HS-5 (cell line): ENCODE measurements at places on chromosomes 7 and 10.

- no peak for DNase-seq
These were observed 24.1 kb downstream of the GRIFIN start for GRCh38 chr7:2452074-2452507.

DNA sequence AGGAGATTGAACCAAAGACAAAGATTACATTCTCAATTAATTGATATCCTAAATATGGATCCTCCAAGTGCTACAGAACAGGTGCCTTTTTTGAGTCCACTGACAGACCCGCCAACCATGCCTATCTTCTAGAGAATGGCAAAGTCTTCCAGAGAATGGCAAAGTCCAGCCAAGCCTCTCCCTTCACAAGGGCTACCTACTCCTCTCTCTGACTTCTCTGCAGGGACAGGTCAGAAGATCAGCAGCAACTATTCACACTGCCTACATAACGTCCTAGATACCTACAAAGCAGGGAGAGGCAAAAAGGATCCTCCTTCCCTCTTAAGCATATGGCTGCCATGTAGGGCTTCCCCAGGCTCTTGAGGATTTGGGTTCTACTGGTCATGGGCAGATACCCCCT lies 12.4 kb downstream of the UBE2H start:
- DNase-seq = no peak

GRCh38 chr7:104923010-104923421 lies 91.0 kb upstream of the KMT2E start:
- peak; percentile 60 for DNase-seq

- no peak for DNase-seq
These were observed 69.5 kb downstream of the GBF1 start for GRCh38 chr10:102314801-102315200.

DNA sequence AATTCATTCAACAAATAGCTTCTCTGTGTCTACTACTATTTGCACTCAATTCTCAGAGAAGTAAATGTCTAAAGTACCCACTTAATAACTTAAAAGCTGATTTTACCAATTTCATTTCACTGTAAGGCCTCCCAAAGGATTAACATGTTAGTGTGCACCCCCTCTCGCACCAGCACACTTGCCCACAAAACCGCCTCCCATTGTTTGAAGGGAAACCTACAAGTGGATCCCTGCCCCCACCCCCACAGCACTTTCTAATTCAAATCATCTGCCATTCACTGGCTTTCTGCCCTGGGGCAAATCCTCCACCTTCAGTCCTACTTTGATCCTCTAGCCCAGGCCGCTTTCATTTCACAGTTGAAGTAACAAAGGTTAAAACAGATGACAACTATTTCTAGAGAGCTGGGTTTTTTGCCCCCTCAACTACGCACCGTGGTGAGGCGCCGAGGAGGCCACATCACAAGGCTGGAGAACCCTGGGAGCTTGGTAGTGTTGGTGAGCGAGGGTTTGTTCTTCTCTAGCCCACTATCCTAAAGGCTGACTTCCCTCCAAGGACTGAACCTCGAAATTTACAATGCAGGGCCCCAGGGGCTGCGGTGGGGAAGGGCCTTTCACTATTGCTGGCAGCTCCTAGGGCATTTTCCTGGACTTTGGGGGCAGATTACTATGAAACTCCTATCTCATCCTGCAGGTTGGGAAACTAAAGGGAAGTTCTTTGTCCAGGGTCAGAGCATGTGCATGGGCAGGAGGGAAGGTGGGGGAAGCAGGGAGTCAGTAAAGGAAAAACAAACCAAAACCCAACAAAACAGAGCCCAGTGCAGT lies 517.4 kb upstream of the ZMIZ1 start:
- no peak for DNase-seq

GRCh38 chr7:104929921-104930320 lies 84.1 kb upstream of the KMT2E start:
- DNase-seq = no peak

- no peak for DNase-seq
These were observed 19.9 kb upstream of the ATOH7 start for GRCh38 chr10:68251625-68252495.

- DNase-seq = no peak
These were observed 157.9 kb downstream of the ARID5B start for GRCh38 chr10:62059217-62059920.

- DNase-seq = no peak
These were observed 65.1 kb downstream of the SHH start for GRCh38 chr7:155747209-155747608.
